ENCODE measurements at places on chromosomes 11 and 22. TPM values are rescaled to one million over a fixed set of nuclear protein-coding genes. Genes with fewer than 3 reads are reported as not detected.

Gene DKK3
- total RNA-seq = 477 TPM

Gene SLC22A6
- 5.8 TPM for total RNA-seq

Gene DDIAS
- 2.8 TPM for total RNA-seq

Gene INSC
- total RNA-seq = 0.23 TPM

Gene CLDN5
- total RNA-seq = 91.8 TPM

Gene TRIM51
- not detected for total RNA-seq

Gene DRD2
- total RNA-seq = 6.5 TPM

Gene MMP11
- total RNA-seq = 14.3 TPM

Gene CRY2
- 46.8 TPM for total RNA-seq

Gene RASSF10
- total RNA-seq = 10.8 TPM

Gene B4GALNT4
- total RNA-seq = 75.7 TPM

Gene BAD
- 53.3 TPM for total RNA-seq

Gene GAL3ST3
- total RNA-seq = 15.5 TPM

Gene KLHL35
- 23.8 TPM for total RNA-seq

Gene PRSS23
- total RNA-seq = 9.0 TPM

Gene CRYBA4
- total RNA-seq = not detected

Gene PHRF1
- 24.0 TPM for total RNA-seq

Measured in diencephalon (tissue), 1 donor.